ENCODE measurements at places on chromosomes 12 and 14. TPM values are rescaled to one million over a fixed set of nuclear protein-coding genes. Genes with fewer than 3 reads are reported as not detected.

DNA sequence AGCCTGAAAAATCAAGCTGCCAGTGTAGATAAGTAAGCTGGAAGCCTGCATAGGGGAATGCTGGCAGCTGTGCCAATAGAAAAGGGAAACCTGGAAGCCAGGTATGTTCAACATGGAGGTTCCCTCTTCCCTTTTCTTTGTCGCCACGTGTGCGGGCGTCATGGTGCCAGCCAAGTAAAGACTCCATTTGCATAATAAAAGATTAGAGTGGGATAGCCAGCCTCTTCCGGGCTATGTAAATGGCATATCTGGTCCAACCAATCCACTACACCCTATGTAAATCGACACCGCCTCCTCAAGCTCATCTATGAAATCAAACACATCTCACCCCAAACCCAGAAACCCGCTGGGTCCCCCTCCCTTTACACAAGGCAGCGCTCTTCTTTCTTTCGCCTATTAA is 5.6 kb upstream of the ADGRD1 start:
- DNase-seq = no peak

- DNase-seq = no peak
These were observed 39.8 kb downstream of the DIO3 start for GRCh38 chr14:101600891-101601605.

DNA sequence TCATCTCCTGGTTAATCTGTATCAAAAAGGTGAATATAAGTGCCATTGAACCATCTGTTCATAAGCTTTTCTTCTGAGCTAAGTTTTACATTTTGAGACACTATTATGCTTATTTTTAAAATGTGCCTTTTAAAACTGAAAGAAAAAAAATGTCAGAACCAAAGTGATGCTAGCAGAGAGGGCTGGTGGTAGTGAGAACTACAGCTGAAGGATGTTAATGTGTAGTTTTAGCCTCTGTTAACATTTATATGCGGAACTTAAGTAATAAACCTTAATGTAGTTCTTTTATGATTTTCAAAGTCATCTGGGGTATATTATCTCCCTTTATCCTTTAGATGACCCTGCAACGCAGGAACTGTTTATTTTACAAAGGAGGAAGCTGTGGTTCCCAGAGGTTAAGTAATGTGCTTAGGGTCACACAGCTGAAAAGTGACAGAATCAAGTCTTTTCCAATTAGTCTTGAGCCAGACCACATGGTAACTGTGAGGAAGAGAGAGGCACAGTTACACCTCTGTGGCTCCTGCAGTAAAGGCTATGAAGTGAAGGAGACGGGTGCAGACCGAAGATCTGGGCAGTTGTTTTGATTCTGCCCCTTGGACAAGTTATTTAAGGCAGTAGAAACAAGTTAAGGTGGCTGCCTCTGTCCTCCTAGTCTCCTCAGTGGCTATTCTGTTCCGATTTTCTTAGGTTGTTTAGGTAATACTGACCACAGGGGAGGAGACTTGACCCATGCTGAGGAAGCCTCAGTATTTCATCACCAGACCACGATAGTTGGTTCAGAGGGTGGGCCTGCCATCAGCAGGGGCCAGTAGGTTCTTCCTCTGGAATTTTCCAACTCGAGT is 23.9 kb downstream of the GNG2 start:
- DNase-seq = peak; percentile 64

DNA sequence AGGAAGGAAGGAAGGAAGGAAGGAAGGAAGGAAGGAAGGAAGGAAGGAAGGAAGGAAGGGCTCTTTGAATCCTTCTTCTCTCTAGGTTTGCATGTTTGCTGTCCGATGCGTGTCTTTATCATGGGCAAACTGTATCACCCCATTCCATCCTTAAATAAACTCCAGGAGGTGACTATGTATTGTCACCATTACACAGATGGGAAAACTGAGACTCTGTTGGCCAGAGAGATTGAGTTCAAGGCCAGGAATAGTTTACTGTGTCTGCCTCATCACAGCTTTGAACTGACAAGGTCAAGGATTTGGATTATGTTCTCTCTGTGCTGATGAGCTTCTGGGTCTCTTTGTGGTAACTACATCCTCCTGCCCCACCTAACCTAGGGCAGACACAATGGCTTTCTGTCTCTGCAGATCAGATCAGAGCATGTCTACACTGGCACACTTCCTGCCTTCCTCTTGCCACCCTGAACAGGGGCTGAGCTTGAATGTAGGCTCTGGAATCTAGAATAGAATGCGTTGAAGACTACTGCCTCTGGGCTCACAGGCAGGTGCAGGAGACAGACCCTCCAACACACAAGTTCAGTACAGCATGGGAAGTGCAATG is 78.9 kb upstream of the MAP1LC3B2 start:
- no peak for DNase-seq

The VSX2 gene
- not detected for total RNA-seq
